Tibial nerve (tissue), 4 donors: ENCODE measurements at places on chromosomes 1 and 21. TPM values are rescaled to one million over a fixed set of nuclear protein-coding genes. Genes with fewer than 3 reads are reported as not detected.

DNA sequence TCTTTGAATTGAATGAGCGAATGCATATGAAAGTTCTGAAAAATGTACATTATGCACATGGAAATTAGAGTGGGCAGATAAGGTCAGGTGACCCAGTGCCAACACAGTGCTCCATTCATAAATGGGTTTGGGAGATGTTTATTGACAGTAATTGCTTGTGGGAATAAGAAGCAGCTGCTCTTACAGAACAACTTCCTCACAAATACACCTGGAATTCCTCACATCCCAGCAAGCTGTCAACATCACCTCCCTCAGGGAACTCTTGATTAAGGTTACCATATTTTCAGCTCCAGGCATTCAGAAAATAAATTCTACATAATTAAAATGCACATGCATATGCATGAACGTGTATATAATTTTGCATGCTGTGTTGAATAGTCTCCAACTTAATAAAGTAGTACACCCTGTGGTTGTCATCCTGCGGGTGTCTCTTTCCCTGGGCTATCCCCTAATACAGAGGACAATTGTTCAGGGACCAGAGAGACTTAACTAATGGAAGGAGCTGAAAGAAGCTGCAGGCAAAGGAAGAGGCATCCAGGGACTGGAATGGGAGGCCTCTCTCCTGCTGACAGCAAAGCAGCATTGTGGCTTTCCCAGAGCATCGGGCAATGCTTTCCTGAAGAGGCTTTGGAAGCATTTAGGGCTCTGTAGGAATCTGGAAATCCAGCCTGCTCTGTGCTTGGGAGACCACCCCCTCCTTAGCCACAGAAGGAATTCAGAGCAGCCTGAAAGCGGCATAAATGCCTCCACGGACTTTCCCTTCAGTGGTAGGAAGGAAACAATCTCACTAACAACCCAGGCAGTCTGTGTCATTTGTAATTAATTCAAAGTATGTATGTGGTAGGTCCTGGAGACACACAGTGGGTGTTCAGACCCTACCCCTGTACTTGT, 55.2 kb upstream of the GNG12 start:
- H3K36me3 ChIP-seq, result no peaks in the 10 kb centered on the region
- peaks cover 19% of the 10 kb centered on the region for H3K4me1 ChIP-seq
- no peak for DNase-seq
- no peak overlapping the region for H3K27ac ChIP-seq
- no peak overlapping the region for H3K4me3 ChIP-seq

DNA sequence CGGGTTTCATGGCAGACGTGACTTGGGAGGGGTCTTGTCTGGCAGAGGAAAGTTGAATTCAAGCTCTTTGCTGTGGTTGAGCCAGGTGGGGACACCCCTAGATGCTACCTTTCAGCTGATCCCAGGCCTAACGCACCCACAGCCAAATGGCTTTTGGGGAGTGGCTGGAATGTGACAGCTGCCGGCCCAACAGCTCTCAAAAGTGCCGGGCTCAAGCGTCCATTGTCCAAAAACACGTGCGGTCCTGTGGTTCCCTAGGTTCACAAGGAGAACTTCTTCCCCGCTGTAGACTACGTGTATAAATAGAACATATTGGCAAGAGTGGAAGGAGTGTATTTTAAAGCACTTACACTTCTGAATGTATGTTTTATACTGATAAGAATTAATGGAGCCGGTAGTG, 87.1 kb upstream of the ARHGEF16 start:
- no peaks in the 10 kb centered on the region for H3K27me3 ChIP-seq
- no peaks in the 10 kb centered on the region for H3K36me3 ChIP-seq
- H3K4me1 ChIP-seq, result peaks cover 10% of the 10 kb centered on the region
- no peak for DNase-seq
- no peak overlapping the region for H3K27ac ChIP-seq

GRCh38 chr1:53586765-53587164, 127.6 kb downstream of the DMRTB1 start:
- no peak for DNase-seq
- H3K27ac ChIP-seq, result no peak overlapping the region
- H3K36me3 ChIP-seq, result no peaks in the 10 kb centered on the region
- H3K4me1 ChIP-seq, result no peaks in the 10 kb centered on the region
- no peaks in the 10 kb centered on the region for H3K27me3 ChIP-seq
- no peak overlapping the region for H3K4me3 ChIP-seq

GRCh38 chr1:225152061-225152460, 222.6 kb downstream of the DNAH14 start:
- no peaks in the 10 kb centered on the region for H3K27me3 ChIP-seq
- H3K4me3 ChIP-seq, result no peak overlapping the region
- no peaks in the 10 kb centered on the region for H3K4me1 ChIP-seq

Gene AGT
- 2.7 TPM for total RNA-seq

Gene PADI1
- total RNA-seq, result not detected

Gene WNT9A
- total RNA-seq, result 7.5 TPM

- H3K4me3 ChIP-seq, result no peak overlapping the region
- H3K36me3 ChIP-seq, result no peaks in the 10 kb centered on the region
- no peaks in the 10 kb centered on the region for H3K4me1 ChIP-seq
- no peak overlapping the region for H3K27ac ChIP-seq
These were observed 3.4 kb downstream of the PRAMEF12 start for GRCh38 chr1:12776801-12777557.
